ENCODE measurements at places on chromosomes 1 and 21.

GRCh38 chr1:44481701-44482100, 76.6 kb downstream of the RNF220 start:
- H3K4me1 ChIP-seq = peaks cover 26% of the 10 kb centered on the region
- peaks cover 6% of the 10 kb centered on the region for H3K27me3 ChIP-seq
- no peak for DNase-seq
- H3K27ac ChIP-seq = no peak overlapping the region
- H3K36me3 ChIP-seq = no peaks in the 10 kb centered on the region

DNA sequence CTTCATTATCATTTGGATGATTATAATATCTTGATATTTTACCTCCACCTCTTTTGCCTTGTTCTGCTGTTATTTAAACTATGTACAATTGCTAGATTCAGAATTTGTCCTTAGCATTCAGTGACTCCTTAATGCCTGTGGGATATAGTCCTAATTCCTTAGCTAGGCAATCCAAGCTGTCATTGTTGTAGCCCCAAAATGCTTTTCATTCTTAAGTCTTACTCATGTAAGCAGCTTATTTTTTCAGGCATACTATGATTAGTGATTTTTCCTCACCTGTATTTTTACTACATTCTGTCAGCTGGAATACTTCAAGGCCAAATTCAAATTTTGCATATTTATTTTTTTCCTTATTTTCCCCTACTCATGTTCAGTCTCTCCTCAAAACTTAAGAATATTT, 13.4 kb downstream of the PKN2 start:
- no peaks in the 10 kb centered on the region for H3K36me3 ChIP-seq
- H3K27me3 ChIP-seq = no peaks in the 10 kb centered on the region
- H3K4me1 ChIP-seq = peaks cover 39% of the 10 kb centered on the region
- no peak for DNase-seq

DNA sequence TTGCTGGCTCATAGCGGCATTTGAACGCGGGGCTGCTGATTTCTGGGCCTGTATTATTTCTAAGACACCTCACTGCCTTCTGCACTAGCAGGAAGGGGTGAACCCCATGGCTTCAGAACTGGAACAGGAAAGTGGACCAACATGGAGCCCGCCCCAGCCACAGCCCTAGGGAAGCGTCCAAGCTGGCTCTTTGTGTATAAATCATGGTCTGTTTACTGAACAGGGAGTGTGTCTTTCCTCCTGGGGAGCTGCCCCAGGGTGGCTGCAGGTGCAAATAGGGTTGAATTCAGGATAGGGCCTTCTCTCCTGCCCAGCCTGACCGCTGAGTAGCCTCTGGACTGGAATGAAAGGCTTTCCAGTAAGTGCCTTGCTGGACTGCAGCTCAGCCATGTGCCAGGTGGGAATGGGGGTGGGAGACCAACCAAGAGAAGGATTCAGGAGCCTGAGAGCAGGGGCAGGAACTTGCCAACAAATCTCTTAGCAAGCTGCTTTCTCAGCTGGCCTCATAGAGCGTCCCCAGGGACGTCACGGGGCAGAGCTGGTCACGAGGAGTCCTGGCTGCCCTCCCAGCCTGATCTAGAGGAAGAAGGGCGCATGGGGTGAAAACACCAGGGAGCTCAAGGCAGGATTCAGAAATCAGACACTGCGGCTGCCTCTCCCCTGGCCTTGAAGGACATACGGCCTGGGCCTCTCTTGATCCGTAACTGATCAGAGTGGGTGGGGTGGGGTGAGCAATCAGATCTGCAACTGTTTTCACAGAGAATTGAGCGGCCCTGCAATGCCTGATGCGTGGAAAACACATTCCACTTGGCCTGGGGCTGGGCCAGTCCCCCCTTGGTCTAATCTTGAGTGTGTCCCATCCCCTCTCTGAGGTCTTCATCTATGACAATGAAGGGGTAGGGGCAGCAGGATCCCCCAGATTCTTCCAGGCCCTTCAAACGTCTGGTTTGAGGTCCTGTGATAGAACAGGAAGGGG, 56.5 kb upstream of the SELENON start:
- H3K4me3 ChIP-seq = no peak overlapping the region
- peaks cover 8% of the 10 kb centered on the region for H3K27me3 ChIP-seq
- peaks cover 6% of the 10 kb centered on the region for H3K36me3 ChIP-seq
- DNase-seq = no peak
- peaks cover 19% of the 10 kb centered on the region for H3K4me1 ChIP-seq

DNA sequence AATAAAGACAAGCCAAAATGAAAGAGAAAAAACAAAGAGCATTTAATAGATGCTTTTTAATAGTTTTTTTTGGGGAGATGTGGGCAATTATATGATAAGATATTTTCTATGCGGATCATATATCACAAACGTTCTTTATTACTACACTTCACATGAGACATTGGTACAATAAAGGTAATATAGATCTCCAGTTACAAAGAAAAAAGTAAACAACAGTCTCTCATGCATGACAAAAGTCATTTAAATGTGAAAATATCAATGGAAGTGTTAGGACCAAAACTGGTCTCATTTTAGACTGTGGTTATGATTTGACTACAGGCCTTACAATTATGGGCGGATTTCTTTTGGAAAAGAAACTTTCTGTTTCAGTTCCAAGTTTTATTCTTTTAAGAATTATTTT, 687.0 kb downstream of the ADGRL2 start:
- H3K27me3 ChIP-seq = no peaks in the 10 kb centered on the region
- peaks cover 34% of the 10 kb centered on the region for H3K4me1 ChIP-seq
- no peak for DNase-seq
- H3K4me3 ChIP-seq = no peak overlapping the region

DNA sequence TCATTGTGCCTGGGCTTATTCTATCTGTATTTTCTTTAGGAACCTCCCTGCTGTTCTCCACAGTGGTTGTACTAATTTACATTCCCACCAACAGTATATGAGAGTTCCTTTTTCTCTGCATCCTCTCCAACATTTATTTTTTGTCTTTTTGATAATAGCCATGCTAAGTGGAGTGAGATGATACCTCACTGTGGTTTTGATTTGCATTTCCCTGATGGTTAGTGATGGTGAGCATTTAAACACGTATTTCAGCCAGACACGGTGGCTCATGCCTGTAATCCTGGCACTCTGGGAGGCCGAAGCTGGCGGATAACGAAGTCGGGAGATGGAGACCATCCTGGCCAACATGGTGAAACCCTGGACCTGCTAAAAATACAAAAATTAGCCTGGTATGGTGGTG, 57.9 kb downstream of the SLAMF6 start:
- no peaks in the 10 kb centered on the region for H3K36me3 ChIP-seq
- H3K27me3 ChIP-seq = peaks cover 21% of the 10 kb centered on the region
- no peaks in the 10 kb centered on the region for H3K4me1 ChIP-seq
- no peak for DNase-seq
- no peak overlapping the region for H3K27ac ChIP-seq

GRCh38 chr1:233673947-233674431, 60.1 kb downstream of the KCNK1 start:
- H3K4me3 ChIP-seq = no peak overlapping the region
- no peaks in the 10 kb centered on the region for H3K4me1 ChIP-seq
- H3K36me3 ChIP-seq = no peaks in the 10 kb centered on the region
- no peak overlapping the region for H3K27ac ChIP-seq
- peaks cover 5% of the 10 kb centered on the region for H3K27me3 ChIP-seq
- no peak for DNase-seq

- no peak overlapping the region for H3K4me3 ChIP-seq
- no peaks in the 10 kb centered on the region for H3K36me3 ChIP-seq
- DNase-seq = no peak
- H3K27me3 ChIP-seq = peaks cover 3% of the 10 kb centered on the region
Observed at GRCh38 chr1:55279627-55280026, 64.5 kb upstream of the USP24 start.

DNA sequence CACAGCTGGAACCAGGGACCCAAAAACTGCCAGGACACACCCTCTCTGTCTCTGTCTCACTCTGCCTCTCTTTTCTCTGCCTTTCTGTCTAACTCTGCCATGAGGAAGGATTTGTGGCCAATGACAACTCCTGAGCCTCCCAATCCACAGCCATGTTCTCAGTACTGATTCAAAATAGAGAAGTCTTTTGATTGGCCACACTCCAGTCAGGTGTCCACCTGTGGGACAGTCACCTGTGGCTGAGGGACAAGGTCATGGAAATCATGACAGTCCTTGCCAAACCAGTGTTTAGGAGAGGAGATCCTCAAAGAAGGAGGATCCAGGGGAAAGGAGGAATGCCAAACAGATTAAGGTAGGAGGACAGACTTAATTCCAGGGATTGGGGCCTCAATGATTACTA, 15.8 kb downstream of the TINAGL1 start:
- no peak overlapping the region for H3K4me3 ChIP-seq
- no peak for DNase-seq
- peak overlapping the region; percentile 70 for H3K27ac ChIP-seq
- no peaks in the 10 kb centered on the region for H3K36me3 ChIP-seq

- DNase-seq = no peak
- H3K36me3 ChIP-seq = no peaks in the 10 kb centered on the region
- no peak overlapping the region for H3K4me3 ChIP-seq
Observed at GRCh38 chr1:107623431-107623830, 341.5 kb downstream of the VAV3 start.

DNA sequence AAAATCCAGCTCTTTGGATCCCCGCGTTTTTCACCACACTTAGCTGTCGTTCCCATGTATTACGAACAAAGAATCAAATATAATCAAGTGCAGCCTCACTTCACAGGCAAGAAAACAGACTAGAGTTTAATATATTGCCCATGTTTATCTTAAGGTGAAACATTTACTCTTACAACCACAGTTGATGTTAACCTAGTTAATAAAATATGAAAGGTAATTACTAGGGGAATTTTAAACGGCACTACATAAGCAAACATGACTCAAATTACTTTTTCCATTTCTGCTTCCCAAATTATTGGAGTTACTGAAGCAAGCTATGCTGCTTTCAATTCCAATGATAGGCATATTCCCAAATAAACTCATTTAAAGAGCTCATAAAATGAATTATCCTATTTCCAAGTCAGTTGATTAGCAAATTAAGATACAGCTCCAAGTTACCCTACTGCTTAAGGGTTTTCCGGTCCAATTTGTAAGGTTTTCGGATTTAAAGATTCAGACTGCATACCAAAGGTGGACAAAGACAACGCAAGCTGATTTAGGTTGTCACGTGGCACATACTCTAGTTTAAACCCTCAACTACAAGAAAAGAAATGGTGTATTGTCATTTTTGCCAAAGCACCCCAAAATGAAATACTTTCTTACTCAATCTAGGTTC, 5.9 kb downstream of the COX20 start:
- H3K4me3 ChIP-seq = no peak overlapping the region
- H3K4me1 ChIP-seq = peaks cover 66% of the 10 kb centered on the region
- no peak for DNase-seq

- no peak overlapping the region for H3K4me3 ChIP-seq
- H3K27ac ChIP-seq = peak overlapping the region; percentile 73
- H3K4me1 ChIP-seq = peaks cover 30% of the 10 kb centered on the region
- no peaks in the 10 kb centered on the region for H3K36me3 ChIP-seq
Observed at GRCh38 chr1:178939338-178940067, 68.6 kb upstream of the ANGPTL1 start.

- H3K36me3 ChIP-seq = peaks cover 14% of the 10 kb centered on the region
- no peak for DNase-seq
- H3K4me1 ChIP-seq = peaks cover 88% of the 10 kb centered on the region
- no peak overlapping the region for H3K27ac ChIP-seq
Observed at GRCh38 chr1:225595452-225595851, 57.5 kb downstream of the ENAH start.

DNA sequence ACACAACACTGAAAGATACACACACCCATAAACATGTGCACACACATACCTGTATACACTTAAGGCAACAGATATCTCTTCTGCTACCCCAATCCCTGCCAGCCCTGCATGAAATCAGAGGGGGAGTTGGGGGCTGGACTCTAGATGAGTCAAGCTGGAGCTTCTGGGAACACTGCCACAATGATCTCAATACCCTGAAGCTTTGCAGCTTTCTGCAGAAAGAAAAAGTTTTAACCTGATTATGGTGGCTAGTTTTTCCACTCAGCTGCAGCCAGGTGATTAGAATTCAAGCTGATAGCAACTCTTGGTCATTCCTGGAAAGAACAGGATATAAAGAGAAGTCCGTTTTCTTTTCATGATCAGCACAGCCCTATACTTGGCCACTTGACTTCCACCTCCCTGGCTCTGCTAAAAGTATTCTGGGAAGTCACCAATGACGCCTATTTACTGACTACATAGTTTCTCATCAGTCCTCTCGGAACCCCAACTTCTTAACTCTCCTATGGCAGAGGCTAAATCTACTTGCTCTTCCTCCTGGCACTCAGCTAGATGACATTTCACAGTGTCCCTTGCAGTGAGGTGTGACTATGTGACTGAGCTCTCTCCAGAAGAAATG, 20.7 kb upstream of the DNASE2B start:
- H3K4me3 ChIP-seq = no peak overlapping the region
- peaks cover 6% of the 10 kb centered on the region for H3K4me1 ChIP-seq
- DNase-seq = no peak
- H3K27me3 ChIP-seq = no peaks in the 10 kb centered on the region
- no peaks in the 10 kb centered on the region for H3K36me3 ChIP-seq

DNA sequence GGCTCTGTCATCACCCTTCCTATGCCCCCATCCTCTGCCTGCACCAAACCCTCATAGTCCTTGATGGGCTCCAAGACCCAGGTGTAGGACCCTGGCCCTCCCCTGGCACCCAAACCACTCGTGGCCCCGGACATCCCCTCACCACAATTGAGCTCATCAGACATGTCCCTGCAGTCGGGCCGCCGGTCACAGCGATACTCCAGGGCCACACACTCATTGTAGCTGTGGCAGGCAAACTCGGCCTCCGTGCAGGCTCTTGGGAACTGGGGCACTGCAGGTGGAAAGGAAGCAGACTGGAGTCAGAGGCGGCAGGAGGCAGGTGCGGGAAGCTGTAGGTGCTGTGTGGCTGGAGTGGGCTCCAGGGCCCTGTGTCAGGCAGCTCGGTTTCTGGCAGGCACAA, 49.3 kb downstream of the HSPG2 start:
- no peaks in the 10 kb centered on the region for H3K4me1 ChIP-seq
- DNase-seq = no peak
- no peak overlapping the region for H3K4me3 ChIP-seq
- H3K27me3 ChIP-seq = no peaks in the 10 kb centered on the region
- H3K27ac ChIP-seq = no peak overlapping the region

DNA sequence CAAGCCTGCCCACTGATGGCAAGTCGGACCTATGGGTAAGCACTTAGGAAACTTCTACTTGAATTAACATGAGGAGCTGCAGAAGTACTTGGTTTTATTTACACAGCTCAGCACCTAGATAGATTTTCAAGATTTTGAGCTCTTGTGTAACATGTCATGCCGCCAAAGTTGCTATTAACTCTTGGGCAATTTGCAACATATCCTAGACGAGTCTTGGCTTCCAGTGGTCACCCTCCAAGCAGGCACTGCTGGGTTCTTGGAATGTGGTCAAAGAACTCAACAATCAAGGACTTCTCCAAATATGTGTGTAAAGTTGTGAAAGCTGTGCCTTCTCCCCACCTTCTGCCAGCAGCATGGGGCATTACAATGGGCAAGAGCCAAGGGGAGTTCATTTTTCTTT, 17.8 kb upstream of the GUCA2B start:
- no peak overlapping the region for H3K27ac ChIP-seq
- H3K4me1 ChIP-seq = no peaks in the 10 kb centered on the region
- no peak for DNase-seq
- no peak overlapping the region for H3K4me3 ChIP-seq
- peaks cover 28% of the 10 kb centered on the region for H3K27me3 ChIP-seq

- H3K27ac ChIP-seq = peak overlapping the region; percentile 85
- no peak overlapping the region for H3K4me3 ChIP-seq
- no peaks in the 10 kb centered on the region for H3K27me3 ChIP-seq
- DNase-seq = no peak
Observed at GRCh38 chr1:15937146-15937545, 38.8 kb downstream of the ZBTB17 start.

GRCh38 chr1:216140730-216141524, 282.3 kb downstream of the USH2A start:
- peaks cover 4% of the 10 kb centered on the region for H3K27me3 ChIP-seq
- no peak for DNase-seq
- no peak overlapping the region for H3K27ac ChIP-seq
- no peaks in the 10 kb centered on the region for H3K36me3 ChIP-seq
- no peaks in the 10 kb centered on the region for H3K4me1 ChIP-seq

Data from chondrocyte (in vitro differentiated cells).